Peyer's patch (tissue), 4 donors: ENCODE measurements at places on chromosomes 1 and 21.

- no peak for DNase-seq
Measured at GRCh38 chr1:167856711-167857418, 57.1 kb downstream of the ADCY10 start.

DNA sequence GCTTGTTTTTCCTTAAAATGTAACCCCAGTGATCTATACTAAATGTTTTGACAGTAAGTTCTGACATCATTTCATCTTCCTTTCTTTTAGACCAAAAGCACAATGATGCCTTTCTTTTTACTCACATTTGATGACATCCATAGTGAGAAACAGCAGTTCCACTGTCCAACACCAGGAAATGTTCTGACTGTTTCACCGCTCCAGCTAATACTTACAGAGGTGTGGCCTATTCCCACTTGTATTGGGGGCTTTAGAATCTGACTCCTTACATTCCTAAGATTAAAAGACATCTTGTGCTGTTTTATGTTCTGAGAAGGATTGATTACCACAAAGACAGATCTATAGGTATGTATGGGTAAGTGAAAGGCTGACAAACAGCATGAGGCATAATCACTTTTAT is 1018.2 kb upstream of the PRMT6 start:
- DNase-seq = no peak

GRCh38 chr1:86154571-86155050 is 2.0 kb downstream of the COL24A1 start:
- no peak for DNase-seq

DNA sequence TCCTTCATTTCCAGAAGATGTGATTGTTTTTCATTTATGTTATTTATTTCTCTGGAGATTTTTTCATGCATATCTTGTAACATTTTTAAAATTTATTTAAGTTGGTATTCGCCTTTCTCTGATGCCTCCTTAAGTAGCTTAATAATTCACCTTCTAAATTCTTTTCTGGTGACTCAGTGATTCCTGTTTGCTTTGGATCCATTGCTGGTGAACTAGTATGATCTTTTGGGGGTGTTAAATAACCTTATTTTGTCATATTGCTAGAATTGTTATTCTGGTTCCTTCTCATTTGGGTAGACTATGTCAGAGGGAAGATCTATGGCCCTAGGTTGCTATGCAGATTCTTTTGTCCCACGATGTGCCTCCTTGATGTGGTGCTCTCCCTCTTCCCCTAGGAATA is 1347.2 kb upstream of the B3GALT2 start:
- no peak for DNase-seq

DNA sequence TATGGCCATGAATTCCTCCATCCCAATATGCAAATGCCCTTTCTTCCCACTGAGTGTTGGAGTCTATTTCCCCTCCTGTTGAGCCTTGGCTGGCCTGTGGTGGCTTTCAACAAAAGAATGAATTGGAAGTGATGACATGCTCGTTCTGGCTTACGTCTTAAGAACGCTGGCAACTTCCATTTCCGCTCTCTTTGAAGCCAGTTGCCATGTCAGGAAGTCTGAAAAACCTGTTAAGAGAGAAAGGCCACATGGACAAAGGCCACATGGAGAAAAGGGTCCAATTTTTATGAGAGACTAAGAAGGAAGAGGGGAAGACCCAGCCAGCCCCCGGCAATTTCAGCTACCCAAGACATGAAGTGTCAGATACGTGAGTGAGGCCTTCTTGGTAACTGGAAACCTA is 45.6 kb upstream of the GADD45A start:
- no peak for DNase-seq

DNA sequence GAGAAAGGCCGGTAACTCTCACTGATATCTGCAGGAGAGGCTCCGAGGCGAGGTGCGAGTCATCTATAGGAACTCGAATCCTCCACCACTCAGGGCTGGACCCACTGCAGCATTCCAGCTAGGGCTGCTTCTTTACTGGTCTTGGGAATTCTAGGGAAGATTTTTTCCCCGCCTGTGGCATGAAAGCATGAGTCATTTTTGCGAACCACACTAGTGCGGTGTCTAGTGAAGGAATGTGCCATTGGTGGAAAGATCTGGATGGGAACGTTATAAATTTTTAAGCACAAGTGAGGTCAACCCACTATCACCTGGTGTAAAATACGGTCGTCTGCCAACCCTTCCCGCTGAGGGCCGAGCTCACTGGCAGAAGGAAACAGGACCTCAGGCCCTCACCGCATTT is 49.7 kb downstream of the SYF2 start:
- no peak for DNase-seq

DNA sequence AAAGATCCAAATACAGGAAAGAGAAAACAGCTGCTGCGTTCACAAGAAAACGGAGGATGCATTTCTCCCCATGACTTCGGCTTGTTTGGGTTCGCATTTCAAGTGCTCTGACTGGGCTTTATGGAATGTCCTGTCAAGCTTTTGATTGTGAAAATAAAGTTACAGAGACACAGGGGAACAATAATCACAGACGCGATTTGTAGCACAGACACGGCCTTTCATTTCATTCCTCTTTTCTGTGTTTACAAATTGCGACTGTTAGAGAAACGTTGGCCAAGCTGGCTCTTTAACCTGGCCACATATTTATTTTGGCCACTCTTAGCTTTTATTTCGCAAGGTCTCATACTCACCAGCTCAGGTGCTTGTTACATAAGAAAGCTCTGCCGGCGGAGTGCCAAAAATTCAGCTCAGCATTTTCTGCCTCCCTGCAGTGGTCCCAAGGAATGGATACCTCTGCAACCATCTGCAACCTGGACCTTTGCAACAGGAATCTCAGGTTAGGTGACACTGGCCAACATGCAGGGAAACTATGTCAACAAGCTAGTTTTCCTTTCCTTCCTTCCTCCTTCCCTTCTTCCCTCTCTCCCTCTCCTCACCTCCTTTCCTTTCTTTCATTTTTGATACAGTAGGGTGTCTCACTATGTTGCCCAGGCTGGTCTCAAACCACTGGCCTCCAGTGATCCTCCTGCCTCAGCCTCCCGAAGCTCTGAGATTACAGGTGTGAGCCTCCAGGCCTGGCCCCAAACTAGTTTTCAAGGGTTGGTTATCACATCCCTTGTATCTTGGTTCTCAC is 58.2 kb upstream of the SLC45A1 start:
- DNase-seq = peak; percentile 57

GRCh38 chr21:45011911-45012661 is 62.3 kb upstream of the ADARB1 start:
- no peak for DNase-seq

GRCh38 chr1:208499026-208499425 is 254.8 kb upstream of the PLXNA2 start:
- DNase-seq = no peak

GRCh38 chr1:229879746-229880145 is 187.3 kb upstream of the GALNT2 start:
- no peak for DNase-seq

DNA sequence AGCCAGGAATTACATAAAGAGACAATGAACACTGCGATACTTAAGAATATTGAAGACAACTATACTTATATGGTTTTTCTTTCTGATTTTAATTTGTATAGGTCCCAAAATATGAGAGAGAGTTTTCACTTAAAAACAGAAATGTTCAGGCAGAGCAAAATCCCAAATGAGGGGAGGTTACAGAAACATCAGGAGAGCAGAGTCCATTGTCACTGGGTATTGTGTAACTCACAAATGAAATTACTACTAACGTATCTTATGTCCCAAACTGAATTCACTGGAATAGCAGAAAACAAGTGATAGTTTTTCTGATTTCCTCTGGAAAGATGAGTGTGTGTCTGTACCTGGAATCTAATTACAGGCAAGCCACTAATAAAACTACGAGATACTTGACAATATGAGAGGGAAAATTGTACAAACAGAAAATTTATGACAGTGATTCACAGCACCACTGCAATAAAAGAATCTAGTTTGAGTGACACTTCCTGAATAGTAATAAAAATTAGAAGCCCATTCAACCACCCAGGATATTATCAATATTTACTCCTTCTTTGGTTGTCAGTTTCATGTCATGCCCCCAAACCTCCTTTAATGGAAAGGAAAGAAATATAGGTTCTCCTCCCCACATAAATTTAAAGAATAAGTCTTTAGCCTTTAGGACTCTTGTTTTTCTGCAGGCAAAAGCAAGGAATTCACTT is 522.6 kb downstream of the ADGRL2 start:
- no peak for DNase-seq

DNA sequence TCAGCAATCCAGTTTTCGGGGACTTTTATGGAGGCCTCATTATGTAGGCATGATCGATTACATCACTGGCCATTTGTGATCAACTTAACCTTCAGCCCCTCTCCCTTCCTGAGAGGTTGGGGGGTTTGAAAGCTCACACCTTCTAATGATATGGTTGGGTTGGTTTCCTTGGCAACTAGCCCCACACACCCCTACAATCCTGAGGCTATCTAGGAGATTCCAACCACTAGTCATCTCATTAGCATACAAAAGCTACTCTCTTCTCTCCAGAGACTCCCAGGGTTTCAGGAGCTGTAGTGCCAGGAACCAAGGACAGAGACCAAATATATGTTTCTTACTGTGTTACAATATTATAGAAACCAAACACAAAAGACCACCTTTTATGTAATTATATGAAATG is 35.2 kb upstream of the ZNF326 start:
- no peak for DNase-seq

- no peak for DNase-seq
Measured at GRCh38 chr1:243495442-243496186, 239.8 kb downstream of the SDCCAG8 start.

- no peak for DNase-seq
Measured at GRCh38 chr1:42178249-42178648, 13.7 kb upstream of the GUCA2A start.

DNA sequence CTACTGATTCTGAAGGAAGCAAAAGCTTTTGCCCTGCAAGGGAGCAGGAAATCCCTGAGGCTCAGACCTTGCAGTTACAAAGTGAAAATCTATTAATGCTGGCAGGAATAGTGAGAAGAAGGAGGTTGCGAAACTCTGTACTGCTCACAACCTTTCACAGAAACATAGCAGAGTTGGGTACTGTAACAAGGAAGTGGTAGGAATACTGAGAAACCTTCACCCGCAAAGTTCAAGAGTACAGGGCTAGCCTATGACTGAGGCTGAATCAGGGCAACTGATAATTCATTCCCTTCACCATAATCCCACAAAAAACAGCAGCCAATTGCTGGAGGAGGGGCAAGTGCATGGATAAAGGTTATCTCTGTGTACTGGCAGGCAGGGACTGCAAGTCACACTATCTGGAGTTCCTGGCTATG is 23.9 kb upstream of the KCTD3 start:
- DNase-seq = peak; percentile 80

DNA sequence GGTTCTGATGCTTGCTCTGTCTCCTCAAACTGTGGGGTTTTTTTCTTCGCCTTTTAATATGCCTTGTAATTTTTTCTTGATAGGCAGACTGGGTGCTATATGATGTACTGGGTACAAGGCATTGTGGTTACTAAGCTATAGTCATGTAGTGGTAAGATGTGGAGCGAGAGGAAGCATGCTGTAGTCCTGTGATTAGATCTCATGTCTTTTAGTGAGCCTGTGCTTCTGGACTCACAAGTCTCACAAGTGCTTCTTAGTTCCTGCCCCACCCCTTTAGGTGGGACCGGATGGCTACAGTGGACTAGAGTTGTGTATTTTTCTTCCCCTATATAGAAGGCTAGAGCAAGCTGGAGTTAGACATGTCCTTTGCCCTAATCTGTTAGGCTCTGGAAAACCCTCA is 178.7 kb downstream of the DNM3 start:
- DNase-seq = no peak

GRCh38 chr1:12203216-12204007 is 26.4 kb upstream of the VPS13D start:
- no peak for DNase-seq

DNA sequence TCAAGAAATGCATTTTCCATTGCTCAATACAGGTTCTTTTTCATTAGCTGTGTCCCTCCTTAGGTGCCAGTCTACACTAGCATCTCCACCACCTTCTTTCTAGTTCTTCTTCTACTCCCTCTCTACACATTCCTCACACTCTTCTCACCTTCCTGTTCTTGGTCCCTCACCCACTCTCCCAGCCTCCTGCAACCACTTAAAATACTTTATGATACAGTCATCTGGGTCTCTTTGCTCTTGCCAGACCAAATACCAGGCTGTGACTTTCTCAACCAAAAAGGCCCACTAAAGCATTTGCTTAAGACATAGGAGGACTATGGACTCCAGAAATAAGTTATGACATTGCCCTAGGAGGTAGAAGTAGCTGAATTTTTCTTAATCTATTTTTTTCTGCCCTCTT is 35.1 kb downstream of the PIGM start:
- DNase-seq = no peak

DNA sequence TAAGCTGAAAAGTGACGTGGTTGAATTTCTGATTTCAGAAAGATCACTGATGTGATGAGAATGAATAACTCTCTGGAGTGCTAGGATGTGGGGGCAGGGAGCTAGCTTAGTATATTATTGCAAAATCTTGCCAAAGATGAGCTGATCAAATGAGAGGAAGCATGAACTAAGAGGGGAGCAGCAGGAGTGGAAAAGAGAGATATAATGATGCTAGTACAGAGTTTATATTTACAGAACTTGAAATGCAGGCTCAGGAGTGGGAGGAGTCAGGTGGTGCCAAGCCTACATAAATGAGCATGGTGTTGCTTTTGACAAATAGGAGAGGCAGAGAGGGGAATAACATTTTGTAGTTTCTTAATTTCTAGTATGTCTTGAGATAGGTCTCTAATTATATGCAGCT is 38.1 kb upstream of the NBL1 start:
- no peak for DNase-seq
